ENCODE measurements at places on chromosomes 3 and 15. TPM values are rescaled to one million over a fixed set of nuclear protein-coding genes. Genes with fewer than 3 reads are reported as not detected.
A peak's percentile ranks its signal among the peaks of the same experiment; 100 is the strongest.

DNA sequence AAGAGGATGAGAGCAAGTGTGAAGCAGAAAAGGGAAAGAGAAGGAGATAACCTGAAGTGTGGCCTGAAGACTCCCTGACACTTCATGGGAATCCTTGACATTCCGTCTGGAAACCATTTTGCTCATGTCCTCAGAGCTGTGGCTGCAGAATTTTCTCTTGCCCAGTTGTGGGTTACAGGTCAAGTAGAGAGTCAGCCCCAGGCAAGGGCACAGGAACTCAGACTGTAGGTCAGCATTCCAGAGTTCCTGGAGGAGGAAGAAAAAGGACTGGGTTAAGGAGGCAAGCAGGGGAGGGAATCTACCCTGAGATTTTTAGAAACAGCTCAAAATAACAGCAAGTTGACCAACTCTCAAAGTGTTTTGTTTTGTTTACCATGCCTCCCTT lies 4.1 kb upstream of the THSD4 start:
- H3K27ac ChIP-seq, result no peak overlapping the region
- peaks cover 5% of the 10 kb centered on the region for H3K4me1 ChIP-seq
- no peak for DNase-seq
- no peaks in the 10 kb centered on the region for H3K36me3 ChIP-seq
- no peak overlapping the region for H3K4me3 ChIP-seq

- no peak overlapping the region for H3K4me3 ChIP-seq
- H3K36me3 ChIP-seq, result peaks cover 2% of the 10 kb centered on the region
- H3K27me3 ChIP-seq, result no peaks in the 10 kb centered on the region
- H3K27ac ChIP-seq, result no peak overlapping the region
- peaks cover 18% of the 10 kb centered on the region for H3K4me1 ChIP-seq
Measured at GRCh38 chr3:111915905-111916304, 56.8 kb downstream of the PHLDB2 start.

GRCh38 chr3:62361824-62362223 lies 11.5 kb downstream of the FEZF2 start:
- H3K4me3 ChIP-seq, result no peak overlapping the region
- no peaks in the 10 kb centered on the region for H3K36me3 ChIP-seq
- no peak overlapping the region for H3K27ac ChIP-seq
- no peak for DNase-seq

GRCh38 chr15:62992302-62992701 lies 50.2 kb upstream of the TPM1 start:
- H3K4me3 ChIP-seq, result no peak overlapping the region
- peaks cover 22% of the 10 kb centered on the region for H3K4me1 ChIP-seq
- no peak for DNase-seq
- no peak overlapping the region for H3K27ac ChIP-seq
- no peaks in the 10 kb centered on the region for H3K36me3 ChIP-seq

GRCh38 chr3:187039723-187040414 lies 99.4 kb downstream of the RPL39L start:
- no peaks in the 10 kb centered on the region for H3K27me3 ChIP-seq
- no peak overlapping the region for H3K27ac ChIP-seq
- H3K4me1 ChIP-seq, result peaks cover 6% of the 10 kb centered on the region
- no peaks in the 10 kb centered on the region for H3K36me3 ChIP-seq
- DNase-seq, result no peak
- no peak overlapping the region for H3K4me3 ChIP-seq

DNA sequence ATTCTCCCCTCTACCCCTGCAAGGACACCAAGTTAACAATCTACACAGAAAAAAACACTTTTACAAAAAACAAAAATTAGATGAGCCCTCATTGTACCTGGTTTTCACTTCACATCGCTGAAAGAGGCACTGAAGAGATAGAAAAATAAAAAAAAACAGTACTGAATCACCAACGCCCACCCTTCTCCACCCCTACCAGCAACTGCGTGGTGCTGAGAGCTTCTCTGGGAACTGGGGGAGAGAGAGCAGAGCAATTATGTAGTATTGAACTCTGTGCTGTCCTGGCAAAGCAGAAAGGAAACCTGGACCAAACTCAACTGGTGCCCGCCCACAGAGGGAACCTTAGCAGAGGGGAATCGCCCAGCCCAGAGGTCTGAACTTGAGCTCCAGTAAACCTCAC lies 44.6 kb downstream of the WDR49 start:
- no peak for DNase-seq
- H3K27me3 ChIP-seq, result no peaks in the 10 kb centered on the region
- no peaks in the 10 kb centered on the region for H3K4me1 ChIP-seq
- no peak overlapping the region for H3K4me3 ChIP-seq

DNA sequence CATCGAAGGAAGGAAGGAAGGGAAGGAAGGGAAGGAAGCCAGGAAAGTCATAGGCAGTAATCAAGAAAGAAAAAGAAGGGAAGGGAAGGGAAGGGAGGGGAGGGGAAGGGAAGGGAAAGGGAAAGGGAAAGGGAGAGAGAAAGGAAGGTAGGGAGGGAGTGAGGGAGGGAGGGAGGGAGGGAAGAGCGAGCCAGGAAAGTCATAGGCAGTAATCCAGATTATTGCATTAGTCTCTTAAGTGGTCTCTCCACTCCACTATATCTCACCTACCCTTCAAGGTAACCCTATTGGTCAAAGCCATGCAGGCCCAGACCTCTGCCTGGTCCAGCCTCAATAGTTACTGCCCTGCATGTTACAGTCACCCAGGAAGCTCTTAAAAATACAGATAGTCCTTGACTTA lies 106.2 kb upstream of the RAP2B start:
- no peak overlapping the region for H3K4me3 ChIP-seq
- no peak overlapping the region for H3K27ac ChIP-seq
- H3K36me3 ChIP-seq, result no peaks in the 10 kb centered on the region

DNA sequence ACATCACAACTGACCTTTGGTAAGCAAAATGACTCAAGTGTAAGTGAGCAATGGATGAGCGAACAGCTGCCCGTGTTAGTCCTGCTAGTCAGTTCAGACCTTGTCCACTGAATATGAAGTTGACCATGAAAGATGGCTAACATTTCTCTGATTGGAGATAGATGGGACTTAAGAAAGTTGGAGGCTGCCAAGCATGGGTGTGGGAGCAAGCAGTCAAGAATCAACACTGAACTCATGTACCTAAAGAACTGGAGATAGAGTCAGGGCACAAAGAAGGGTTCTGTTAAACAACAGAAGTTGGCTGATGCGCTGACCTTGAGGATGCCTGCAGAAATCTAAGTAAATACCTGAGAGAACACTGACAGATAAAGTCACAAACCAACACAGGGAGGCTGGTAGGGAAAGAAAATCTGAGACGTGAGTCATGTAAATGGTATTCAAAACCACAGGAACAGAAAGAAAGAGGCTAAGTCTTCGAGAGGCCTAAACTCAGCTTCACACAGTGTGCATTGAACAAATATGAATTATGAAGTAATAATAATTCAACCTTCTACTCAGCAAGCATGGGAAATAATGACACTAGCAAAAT lies 30.7 kb upstream of the ANPEP start:
- H3K4me1 ChIP-seq, result peaks cover 9% of the 10 kb centered on the region
- no peaks in the 10 kb centered on the region for H3K36me3 ChIP-seq
- DNase-seq, result no peak
- no peaks in the 10 kb centered on the region for H3K27me3 ChIP-seq
- no peak overlapping the region for H3K27ac ChIP-seq
- no peak overlapping the region for H3K4me3 ChIP-seq

DNA sequence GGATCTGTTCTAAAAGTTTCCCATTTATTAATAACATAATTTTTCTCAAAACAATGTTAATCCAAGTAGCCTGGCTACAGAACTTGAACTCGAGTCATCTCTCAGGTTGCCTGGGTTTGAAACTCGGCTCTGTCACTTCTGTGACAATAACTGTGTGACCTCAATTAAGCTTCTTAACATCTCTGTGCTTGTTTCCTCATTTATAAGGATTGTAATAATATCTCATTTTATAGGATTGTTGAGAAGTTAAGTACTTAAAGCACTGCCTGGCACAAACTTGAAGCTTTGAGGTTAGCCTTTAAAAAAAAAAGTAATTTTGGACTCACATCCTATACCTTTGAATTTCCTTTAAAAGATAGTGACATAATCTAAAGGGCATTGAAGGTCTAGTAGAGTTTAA lies 3.4 kb downstream of the RAB5A start:
- H3K27ac ChIP-seq, result no peak overlapping the region
- no peaks in the 10 kb centered on the region for H3K27me3 ChIP-seq
- H3K4me1 ChIP-seq, result peaks cover 40% of the 10 kb centered on the region
- DNase-seq, result no peak

GRCh38 chr3:177190756-177191681 lies 6.3 kb downstream of the TBL1XR1 start:
- DNase-seq, result no peak
- no peaks in the 10 kb centered on the region for H3K27me3 ChIP-seq
- H3K4me3 ChIP-seq, result no peak overlapping the region
- H3K36me3 ChIP-seq, result no peaks in the 10 kb centered on the region
- peaks cover 17% of the 10 kb centered on the region for H3K4me1 ChIP-seq

DNA sequence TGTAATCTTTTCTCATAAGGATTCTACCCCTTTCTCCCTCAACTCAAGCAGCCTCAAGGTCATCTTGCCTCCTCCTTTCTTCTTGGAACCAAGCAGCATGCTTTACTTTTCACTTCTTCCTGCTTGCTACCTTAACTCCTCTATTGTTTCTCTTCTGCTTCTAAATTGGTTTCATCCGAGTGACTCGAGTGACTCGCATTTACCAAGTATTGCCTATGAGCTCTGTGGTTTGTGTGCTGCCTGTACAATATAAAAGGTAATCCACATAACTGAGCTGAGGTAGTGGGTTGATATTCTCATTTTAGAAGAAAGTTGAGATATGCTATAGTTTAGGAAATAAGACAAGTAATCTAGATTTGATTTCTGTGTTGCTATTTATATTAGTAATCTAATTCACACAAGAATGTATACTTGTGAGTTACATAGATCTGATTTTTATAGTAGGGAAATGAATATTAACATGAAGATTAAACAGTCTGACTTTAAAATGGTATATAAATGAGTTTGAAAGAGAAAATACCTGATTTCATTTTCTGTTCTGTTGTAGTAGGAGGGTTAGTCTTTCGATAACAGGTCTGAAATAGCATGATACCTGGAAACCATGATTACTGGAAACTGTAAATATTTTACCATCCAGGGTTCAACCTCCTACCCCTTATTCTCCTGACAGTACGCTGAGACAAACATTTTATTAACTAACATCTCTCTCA lies 5.5 kb downstream of the HHLA2 start:
- no peaks in the 10 kb centered on the region for H3K27me3 ChIP-seq
- H3K4me3 ChIP-seq, result no peak overlapping the region
- peaks cover 57% of the 10 kb centered on the region for H3K4me1 ChIP-seq
- H3K36me3 ChIP-seq, result no peaks in the 10 kb centered on the region

GRCh38 chr3:62873761-62874710 lies 1.2 kb downstream of the CADPS start:
- H3K36me3 ChIP-seq, result no peaks in the 10 kb centered on the region
- H3K4me1 ChIP-seq, result peaks cover 13% of the 10 kb centered on the region
- peak overlapping the region; percentile 54 for H3K4me3 ChIP-seq
- no peaks in the 10 kb centered on the region for H3K27me3 ChIP-seq
- peak overlapping the region; percentile 72 for H3K27ac ChIP-seq
- DNase-seq, result peak; percentile 58

DNA sequence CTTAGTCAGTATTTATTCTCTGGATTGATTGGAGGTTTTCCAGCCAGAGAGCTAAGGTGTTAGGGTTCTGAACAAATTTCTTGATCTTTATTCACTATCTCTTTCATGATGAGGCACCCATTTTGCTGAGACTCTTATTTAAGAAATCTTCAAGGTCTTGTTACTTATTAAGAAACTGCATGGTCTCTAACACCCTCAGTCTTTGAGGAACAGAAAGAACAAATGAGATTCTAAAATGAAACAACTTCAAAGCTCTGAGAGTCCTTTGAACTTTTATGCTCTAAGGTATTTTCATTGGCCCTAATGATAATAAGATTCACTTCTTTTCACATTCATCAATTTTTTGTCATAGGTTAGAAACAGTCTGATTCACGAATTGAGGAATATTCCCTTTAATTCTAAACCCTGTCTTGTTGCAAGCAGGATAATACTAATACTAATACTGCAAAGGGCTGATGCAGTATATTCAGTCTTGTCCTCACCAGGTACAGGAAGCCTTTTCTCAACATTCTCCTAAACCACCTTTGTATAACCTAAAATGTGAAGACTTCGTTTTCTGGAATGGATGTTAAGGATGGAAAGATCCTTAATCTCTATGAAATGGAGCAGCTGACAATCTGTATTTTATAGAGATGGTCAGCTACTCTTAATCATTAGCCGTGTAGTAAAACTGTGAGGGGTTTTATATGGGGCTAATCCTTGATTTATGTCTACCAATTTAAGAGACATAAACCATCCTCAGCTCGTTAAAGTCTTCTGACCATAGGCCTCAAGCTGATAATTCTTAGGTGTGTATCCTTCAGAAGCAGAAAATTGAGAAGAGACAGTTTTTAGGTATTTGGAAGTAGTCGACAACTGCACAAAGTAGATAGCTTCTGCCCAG lies 198.3 kb downstream of the OTOL1 start:
- no peak for DNase-seq
- no peaks in the 10 kb centered on the region for H3K27me3 ChIP-seq
- H3K27ac ChIP-seq, result no peak overlapping the region
- H3K36me3 ChIP-seq, result no peaks in the 10 kb centered on the region
- no peaks in the 10 kb centered on the region for H3K4me1 ChIP-seq

DNA sequence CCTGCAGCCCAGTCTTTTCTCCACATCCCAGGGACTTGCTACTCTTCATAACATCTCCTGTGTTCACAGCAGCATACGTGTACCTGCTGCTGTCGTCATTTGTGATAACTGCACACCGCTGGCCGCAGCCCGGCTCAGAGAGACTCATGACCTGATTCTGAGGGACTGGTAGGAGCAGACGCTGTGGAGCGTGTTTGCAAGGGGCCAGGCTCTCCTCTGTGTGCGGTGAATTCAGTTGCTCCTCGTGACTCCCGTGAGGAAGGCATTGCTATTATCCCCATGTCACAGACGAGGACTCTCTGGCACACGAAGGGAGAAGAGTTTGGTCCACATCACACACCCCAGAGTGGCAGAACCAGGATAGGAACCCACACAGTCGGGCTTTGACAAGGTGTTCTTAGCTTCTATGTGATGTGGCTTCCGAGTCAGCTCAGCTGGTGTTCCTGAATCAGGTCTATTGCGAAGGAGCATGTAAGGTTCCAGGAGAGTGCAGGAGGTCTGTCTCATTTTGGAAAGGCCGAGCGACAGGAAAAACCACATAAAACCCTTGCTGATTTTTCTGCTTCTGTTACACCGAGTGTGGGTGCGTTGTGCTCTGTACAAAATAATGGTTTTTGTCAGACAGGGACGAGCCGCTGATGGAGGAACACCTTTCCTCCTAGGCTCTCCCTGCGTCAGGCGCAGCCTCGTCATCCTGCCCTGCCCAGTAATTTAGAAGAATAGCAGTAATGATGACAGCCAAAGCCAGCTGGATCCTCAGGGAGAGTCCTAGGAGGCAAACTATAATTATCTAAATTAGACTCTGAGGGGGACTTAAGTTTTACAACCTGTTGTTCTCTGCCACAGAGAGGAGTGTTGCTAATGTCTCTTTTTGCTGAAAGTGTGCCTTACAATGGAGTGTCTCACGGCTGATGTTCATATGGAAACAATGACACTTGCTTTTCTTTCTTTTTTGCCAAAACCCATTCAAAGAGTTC lies 157.5 kb upstream of the RGMA start:
- no peaks in the 10 kb centered on the region for H3K27me3 ChIP-seq
- no peak overlapping the region for H3K4me3 ChIP-seq
- no peak overlapping the region for H3K27ac ChIP-seq
- no peak for DNase-seq
- peaks cover 3% of the 10 kb centered on the region for H3K4me1 ChIP-seq

POU1F1 gene
- total RNA-seq, result not detected

HYPK gene
- total RNA-seq, result 52.9 TPM

ALDH1A2 gene
- 1.6 TPM for total RNA-seq
